Activated B cell treated with CpG ODN at 0.5 μM for 24 hours (primary cell): ENCODE measurements at places on chromosomes 13 and 19. TPM values are rescaled to one million over a fixed set of nuclear protein-coding genes. Genes with fewer than 3 reads are reported as not detected.
A peak's percentile ranks its signal among the peaks of the same experiment; 100 is the strongest.

Gene ANKRD24
- total RNA-seq, result 0.42 and 0.49 TPM in 2 replicates

Gene FAM216B
- total RNA-seq, result not detected in 2 replicates

Gene ALOX5AP
- 59.7 and 66.4 TPM in 2 replicates for total RNA-seq

Gene PSPN
- 2.1 and 2.4 TPM in 2 replicates for total RNA-seq

Gene DLL3
- total RNA-seq, result 0.53 and 0.73 TPM in 2 replicates

DNA sequence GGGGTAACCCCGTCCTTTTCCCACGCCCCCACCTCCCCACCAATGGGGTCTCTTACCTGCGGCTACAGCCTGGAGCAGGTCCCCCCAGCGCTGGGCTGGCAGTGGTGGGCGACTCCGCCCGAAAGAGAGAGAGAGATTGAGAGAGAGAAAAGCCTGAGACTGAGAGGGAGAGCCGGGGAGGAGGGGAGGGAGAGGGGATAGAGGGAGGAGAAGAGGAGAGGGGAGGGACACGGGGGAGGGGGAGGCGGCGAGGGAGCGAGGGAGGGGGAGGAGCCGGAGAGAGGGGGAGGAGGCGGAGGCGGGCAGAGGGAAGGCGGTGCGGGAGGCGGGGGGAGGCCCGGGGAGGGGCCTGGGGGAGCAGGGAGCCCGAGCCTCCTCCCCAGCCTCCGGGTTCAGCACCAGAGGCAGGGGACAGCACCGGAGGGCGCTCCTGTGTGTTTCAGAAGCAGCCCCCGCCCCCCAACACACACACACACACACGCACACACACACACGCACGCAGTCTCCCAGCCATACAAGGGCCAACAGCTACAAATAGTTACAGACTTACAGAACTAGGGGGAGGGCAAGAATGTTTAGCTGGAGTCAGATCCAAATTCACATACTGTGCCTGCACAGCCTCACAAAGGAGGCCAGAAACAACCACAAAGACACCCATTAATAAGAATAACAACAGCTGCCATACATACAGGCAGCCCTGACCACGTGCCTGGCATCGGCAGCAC, at the start of gene SLC8A2:
SLC8A2 (minus strand) TSS at position 161 of the 725 bp plus-strand sequence. CDS start 5,490 bp downstream, outside the sequence.
- no peaks in the 10 kb centered on the region for H3K36me3 ChIP-seq
- DNase-seq, result no peak
- H3K4me3 ChIP-seq, result no peak within 1 kb of the TSS
- H3K27ac ChIP-seq, result no peak within 1 kb of the TSS

GRCh38 chr19:44850641-44851109, 4.6 kb downstream of the NECTIN2 start:
- peaks cover 44% of the 10 kb centered on the region for H3K27me3 ChIP-seq
- H3K4me1 ChIP-seq, result peaks cover 20% of the 10 kb centered on the region
- H3K36me3 ChIP-seq, result no peaks in the 10 kb centered on the region

DNA sequence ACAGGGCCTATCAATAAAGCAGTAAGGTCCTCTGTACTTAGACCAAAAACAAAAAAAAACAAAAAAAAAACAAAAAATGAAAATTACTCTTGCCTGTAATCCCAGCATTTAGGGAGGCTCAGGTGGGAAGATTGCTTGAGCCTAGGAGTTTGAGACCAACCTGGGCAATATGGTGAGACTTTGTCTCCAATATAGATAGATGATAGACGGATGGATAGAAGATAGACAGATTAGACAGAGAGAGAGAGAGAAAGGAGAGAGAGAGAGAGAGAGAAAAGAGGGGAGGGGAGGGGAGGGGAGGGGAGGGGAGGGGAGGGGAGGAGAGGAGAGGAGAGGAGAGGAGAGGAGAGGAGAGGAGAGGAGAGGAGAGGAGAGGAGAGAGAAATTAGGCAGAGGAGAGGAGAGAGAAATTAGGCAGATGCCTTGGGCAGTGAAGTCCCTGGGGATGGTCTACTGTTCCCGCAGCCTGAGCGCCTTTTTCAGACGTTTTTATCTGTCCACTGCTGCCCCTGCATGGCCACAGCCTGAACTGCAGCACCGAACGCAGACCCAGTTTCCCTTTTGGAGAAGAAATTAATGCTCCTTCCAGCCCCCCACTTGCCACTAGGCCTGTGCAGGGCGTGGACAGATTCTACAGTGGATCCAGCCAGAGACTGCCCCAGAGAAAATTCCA, 9.8 kb upstream of the ZNF627 start:
- H3K4me3 ChIP-seq, result no peak overlapping the region
- no peaks in the 10 kb centered on the region for H3K36me3 ChIP-seq
- peaks cover 54% of the 10 kb centered on the region for H3K4me1 ChIP-seq
- no peaks in the 10 kb centered on the region for H3K27me3 ChIP-seq

DNA sequence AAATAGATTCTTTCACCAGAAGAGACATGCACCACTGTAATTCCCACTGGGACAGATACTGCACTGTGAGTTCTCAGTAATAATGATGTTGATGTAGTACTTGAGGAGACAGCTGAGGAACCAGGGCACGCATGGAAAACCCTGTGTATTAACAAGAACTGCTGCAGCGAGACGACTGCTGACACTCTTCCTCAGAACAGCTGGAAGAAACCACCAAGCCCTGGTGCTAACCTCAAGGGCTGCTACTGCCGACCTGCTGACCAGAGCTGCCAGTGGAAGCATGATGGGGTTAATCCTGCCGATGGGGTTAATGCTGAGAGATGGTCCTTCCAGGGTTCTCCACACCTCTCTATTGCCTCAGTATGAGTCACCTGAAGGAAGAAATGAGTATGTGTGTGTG, 45.6 kb downstream of the EDNRB start:
- H3K27me3 ChIP-seq, result peaks cover 4% of the 10 kb centered on the region
- no peak for DNase-seq
- no peaks in the 10 kb centered on the region for H3K36me3 ChIP-seq
- no peaks in the 10 kb centered on the region for H3K4me1 ChIP-seq
- no peak overlapping the region for H3K4me3 ChIP-seq
- no peak overlapping the region for H3K27ac ChIP-seq

- no peaks in the 10 kb centered on the region for H3K27me3 ChIP-seq
- no peak overlapping the region for H3K27ac ChIP-seq
- peaks cover 10% of the 10 kb centered on the region for H3K4me1 ChIP-seq
- no peak for DNase-seq
- no peak overlapping the region for H3K4me3 ChIP-seq
- no peaks in the 10 kb centered on the region for H3K36me3 ChIP-seq
Measured at GRCh38 chr13:91329733-91330132, 17.8 kb upstream of the MIR17HG start.

GRCh38 chr19:42095814-42096230, 19.9 kb downstream of the ZNF574 start:
- no peak for DNase-seq
- H3K27me3 ChIP-seq, result no peaks in the 10 kb centered on the region
- H3K4me1 ChIP-seq, result peaks cover 15% of the 10 kb centered on the region
- no peak overlapping the region for H3K4me3 ChIP-seq
- no peak overlapping the region for H3K27ac ChIP-seq

GRCh38 chr19:44986389-44986788, 14.9 kb upstream of the RELB start:
- H3K27ac ChIP-seq, result no peak overlapping the region
- H3K36me3 ChIP-seq, result peaks cover 71% of the 10 kb centered on the region
- H3K4me3 ChIP-seq, result no peak overlapping the region

DNA sequence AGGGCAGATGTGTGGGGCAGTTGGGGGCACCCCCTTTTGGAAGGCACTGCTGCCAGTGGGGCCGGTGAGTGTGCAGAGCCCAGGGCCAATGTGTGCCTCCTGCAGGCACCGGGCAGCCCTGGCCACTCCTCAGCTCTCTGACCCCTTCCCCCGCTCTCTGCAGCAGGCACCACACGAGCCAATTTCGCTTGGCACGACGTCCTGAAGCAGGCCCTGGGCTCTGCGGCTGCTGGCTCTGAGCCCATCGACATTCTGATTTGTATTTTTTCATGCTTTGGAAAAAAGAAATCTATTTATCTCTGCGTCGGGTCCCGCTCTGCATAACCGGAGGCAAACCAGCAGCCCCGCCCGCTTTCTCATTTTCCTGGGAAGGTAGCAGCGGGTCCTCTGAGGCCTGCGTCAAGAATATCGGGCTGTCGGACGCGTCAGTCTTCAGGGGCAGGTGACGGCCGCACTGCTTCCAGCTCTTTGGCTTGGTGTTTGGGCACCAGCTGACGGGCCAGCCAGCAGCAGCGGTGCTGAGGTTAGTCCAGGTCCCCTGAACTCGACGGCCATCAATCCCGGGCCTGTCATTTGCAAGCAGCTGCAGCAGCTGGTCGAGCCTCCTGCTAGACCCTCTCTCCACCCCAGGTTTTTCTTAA, 134.3 kb downstream of the KDM4B start:
- no peaks in the 10 kb centered on the region for H3K27me3 ChIP-seq
- no peaks in the 10 kb centered on the region for H3K4me1 ChIP-seq
- no peak overlapping the region for H3K4me3 ChIP-seq
- DNase-seq, result no peak
- peaks cover 36% of the 10 kb centered on the region for H3K36me3 ChIP-seq

DNA sequence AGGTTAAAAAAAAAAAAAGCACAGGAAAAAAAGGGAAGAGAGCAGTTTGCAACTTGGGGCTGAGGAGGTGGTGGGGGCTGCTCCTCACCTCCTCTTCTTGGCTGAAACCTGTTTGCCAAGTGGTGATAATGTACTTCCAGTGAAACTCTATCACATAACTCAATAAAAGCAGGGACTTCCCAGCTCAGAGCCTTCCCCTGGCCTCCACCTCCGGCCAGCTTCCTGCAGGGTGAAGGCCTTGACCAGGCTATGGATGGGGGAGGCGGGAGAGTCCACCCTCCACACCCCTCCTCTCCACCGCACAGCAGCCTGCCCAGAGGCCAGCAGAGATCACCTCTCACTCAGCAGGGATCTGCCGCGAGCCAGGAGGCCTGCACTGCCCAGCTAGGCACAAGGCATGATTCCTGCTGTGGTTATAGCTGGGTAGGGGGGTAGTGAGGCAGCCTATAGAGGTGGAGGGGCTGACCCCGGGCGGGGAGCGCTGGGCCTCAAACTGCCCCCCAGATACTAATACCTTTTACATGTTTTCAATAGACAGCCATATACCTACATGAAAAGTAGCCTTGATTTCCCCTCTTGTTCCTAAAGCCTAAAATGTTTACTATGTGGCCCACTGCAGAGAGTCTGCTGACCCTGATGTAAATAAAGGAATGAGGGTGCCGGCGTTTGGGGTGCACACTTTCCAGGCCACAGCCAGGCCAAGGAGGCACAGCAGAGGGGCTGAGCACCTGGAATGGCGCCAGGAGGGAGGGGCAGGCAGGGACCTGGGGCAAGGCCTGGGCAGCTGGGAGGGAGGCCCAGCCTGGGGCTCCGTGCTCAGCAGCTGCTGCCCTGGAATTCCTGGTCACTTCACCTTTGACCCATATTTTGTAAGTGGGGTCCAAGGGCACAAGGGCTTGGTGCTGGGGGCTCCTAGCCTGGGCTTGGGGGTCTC, 10.3 kb downstream of the ZNF787 start:
- peaks cover 18% of the 10 kb centered on the region for H3K36me3 ChIP-seq
- H3K27ac ChIP-seq, result peak overlapping the region; percentile 84
- no peaks in the 10 kb centered on the region for H3K27me3 ChIP-seq
- peaks cover 89% of the 10 kb centered on the region for H3K4me1 ChIP-seq
- DNase-seq, result no peak
- peak overlapping the region; percentile 77 for H3K4me3 ChIP-seq

DNA sequence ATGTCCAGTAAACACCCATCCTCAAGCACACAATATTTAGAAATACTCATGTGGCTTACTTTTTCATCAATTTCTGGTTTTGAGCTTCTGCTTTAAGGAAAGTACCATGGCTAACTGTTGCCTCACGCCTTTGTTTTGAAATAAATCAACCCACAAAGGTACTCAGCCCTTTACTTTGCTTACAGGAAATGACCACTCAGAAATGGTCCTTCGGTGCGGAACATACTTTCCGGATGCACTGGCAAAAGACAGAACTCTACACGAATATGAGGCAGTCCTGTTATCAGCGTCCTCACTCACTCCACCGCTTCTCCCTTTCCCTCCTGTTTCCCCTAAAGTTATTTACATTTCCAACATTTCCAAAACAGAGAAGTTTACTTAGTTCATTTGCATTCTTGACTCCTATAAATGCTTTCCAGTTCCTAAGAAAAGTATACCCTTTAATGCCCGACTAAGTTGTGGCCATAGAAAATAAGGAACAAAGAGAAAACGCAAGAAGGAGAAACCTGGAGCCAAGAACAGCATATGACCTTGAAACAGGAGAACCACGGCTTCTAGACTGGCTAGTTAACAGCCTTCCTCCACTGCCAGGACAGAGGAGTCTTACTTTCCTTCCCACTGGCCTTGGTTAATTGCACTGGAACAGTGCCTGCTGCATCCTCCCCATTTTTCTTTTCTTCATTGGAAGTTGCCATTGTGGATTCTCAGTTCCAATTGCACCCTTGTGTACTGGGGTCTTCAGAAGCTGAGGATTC, 10.6 kb downstream of the FPR2 start:
- peaks cover 50% of the 10 kb centered on the region for H3K27me3 ChIP-seq
- H3K27ac ChIP-seq, result no peak overlapping the region
- H3K4me1 ChIP-seq, result no peaks in the 10 kb centered on the region
- no peaks in the 10 kb centered on the region for H3K36me3 ChIP-seq
- H3K4me3 ChIP-seq, result no peak overlapping the region

- no peaks in the 10 kb centered on the region for H3K4me1 ChIP-seq
- DNase-seq, result no peak
- no peak overlapping the region for H3K27ac ChIP-seq
- no peaks in the 10 kb centered on the region for H3K36me3 ChIP-seq
- peaks cover 2% of the 10 kb centered on the region for H3K27me3 ChIP-seq
Measured at GRCh38 chr13:73103238-73103637, 44.4 kb downstream of the KLF5 start.

DNA sequence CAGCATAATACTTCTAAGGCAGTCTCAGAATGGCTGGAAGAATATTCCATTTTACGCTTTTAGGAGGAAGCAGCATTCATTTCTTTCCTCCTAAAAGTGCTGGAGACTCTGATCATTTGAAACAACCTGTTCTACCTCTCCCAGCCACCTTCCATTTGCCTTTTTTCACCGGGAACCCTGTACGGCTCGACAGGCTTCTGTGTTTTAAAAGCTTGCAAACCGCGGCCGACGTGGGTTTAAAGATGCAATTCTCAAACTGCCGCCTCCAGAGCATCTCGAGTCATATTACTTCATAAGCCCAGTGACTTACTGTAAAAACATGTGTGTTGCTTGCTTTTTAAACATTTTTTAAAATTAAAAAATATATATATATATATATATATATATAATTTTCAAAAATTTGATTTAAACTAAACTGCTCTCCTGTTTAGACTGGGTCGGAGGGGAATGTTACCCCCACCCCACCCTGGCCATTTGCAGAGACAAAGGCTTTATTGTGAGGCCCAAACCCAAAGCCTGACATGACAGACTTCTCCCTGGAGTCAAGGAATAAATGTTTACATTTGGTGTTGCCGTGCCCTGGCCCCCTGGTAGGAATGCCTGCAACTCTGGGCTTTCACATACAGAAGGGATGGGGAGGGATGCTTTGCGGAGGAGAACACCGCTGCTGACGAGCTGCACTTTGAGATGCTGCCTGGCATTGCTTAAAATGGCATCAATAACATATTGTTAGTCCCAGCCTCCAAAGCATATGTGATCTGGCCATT, 30.4 kb downstream of the ZNF536 start:
- DNase-seq, result no peak
- H3K27ac ChIP-seq, result no peak overlapping the region
- no peaks in the 10 kb centered on the region for H3K4me1 ChIP-seq
- H3K27me3 ChIP-seq, result no peaks in the 10 kb centered on the region

- H3K4me3 ChIP-seq, result no peak overlapping the region
- H3K4me1 ChIP-seq, result peaks cover 73% of the 10 kb centered on the region
- H3K27ac ChIP-seq, result peak overlapping the region; percentile 21
- no peak for DNase-seq
- no peaks in the 10 kb centered on the region for H3K27me3 ChIP-seq
Measured at GRCh38 chr13:99265821-99266426, 7.7 kb upstream of the GPR18 start.

GRCh38 chr13:26342898-26343297, 89.0 kb downstream of the CDK8 start:
- no peaks in the 10 kb centered on the region for H3K4me1 ChIP-seq
- H3K4me3 ChIP-seq, result no peak overlapping the region
- no peak overlapping the region for H3K27ac ChIP-seq
- H3K36me3 ChIP-seq, result peaks cover 11% of the 10 kb centered on the region
- H3K27me3 ChIP-seq, result no peaks in the 10 kb centered on the region
